Fibroblast of skin of left biceps (primary cell): ENCODE measurements at places on chromosomes 12 and 14.

GRCh38 chr12:93145086-93145485 is 216.0 kb upstream of the EEA1 start:
- no peak for DNase-seq

GRCh38 chr12:119012179-119012578 is 30.8 kb downstream of the SRRM4 start:
- no peak for DNase-seq

- no peak for DNase-seq
Measured at GRCh38 chr12:120223458-120224303, 22.8 kb upstream of the RPLP0 start.

DNA sequence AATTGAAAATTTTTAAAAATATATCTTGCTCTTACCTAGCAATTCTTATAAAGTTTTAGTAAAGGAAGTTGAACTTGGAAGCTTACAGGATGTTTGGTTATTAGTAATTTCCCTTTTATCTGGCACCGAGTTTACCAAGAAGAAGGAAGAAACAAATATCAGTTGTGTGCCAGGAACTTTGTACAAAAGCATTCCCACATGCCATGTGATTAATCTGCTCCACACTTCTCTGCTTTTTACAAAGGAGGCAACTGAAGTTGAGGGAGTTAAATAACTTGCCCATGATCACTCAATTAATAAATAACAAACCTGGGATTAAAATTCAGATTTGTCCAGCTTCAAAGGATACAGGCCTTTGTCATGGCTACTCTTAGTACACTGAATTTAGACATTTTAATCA is 122.5 kb upstream of the BCAT1 start:
- no peak for DNase-seq

DNA sequence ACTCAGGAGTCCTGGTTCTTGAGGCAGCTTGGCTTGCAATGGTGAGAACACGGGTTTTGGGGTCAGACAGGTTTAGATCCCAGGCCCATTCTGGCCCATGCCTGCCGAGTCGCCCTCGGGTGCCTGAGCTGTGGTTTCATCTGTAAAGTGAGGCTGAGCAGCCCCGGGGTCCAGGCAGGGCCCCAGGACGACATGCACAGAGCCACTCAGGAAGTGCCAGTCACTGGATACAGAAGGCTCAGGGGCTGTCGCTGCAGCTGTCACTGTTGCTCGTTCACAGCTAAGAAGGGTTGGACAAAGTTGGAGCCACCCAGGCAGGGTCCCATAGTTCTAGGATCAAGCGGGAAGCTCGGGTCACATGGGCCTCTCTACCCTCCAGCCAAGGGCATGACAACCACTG is 403.1 kb downstream of the BCL11B start:
- DNase-seq: no peak

- peak; percentile 35 for DNase-seq
Measured at GRCh38 chr14:65922142-65922541, 509.6 kb downstream of the FUT8 start.

GRCh38 chr12:12171991-12172511 is 94.8 kb downstream of the LRP6 start:
- DNase-seq: peak; percentile 46

GRCh38 chr12:92608151-92609091 is 94.4 kb upstream of the PLEKHG7 start:
- no peak for DNase-seq

DNA sequence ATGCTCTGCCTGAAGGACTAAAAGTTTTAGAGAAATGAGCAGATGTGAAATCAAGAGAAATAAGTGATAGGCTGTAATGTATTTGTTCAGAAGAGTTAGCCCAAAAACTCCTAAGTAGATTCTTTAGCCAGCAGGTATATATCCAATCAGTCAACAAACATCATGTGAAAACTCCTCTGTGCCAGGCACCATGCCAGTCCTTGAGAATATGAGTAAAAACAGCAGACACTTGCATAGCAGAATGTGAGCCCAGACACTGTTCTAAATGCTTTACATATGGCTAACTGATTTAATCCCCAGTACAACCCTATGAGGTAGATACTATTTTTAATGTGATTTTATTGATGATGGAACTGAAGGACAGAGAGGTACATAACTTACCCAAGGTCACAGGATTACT is 329.8 kb downstream of the PAWR start:
- no peak for DNase-seq

- DNase-seq: no peak
Measured at GRCh38 chr14:76502638-76503037, 126.7 kb downstream of the ESRRB start.

GRCh38 chr12:110314308-110314707 is 33.3 kb downstream of the ATP2A2 start:
- peak; percentile 66 for DNase-seq

DNA sequence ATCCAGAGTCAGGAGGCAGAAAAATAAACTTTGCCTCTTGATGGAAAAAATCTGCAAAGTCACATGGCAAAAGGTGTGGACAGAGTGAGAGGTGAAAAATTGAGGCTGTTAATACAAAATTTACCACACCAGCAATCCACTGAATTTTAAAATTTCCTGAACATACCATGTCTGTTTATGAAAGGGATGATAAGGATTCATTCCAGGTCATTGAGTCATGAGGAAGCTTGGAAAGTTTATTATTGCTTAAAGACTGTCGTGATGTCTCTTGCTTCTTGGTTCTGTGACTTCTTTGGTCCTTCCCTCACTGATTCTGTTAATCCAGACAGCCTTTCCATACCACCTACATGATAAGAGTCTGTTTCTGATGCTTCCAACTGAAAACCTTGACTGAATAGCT is 73.2 kb downstream of the TTC6 start:
- DNase-seq: no peak

- DNase-seq: peak; percentile 33
Measured at GRCh38 chr12:74449872-74450271, 87.8 kb upstream of the ATXN7L3B start.

DNA sequence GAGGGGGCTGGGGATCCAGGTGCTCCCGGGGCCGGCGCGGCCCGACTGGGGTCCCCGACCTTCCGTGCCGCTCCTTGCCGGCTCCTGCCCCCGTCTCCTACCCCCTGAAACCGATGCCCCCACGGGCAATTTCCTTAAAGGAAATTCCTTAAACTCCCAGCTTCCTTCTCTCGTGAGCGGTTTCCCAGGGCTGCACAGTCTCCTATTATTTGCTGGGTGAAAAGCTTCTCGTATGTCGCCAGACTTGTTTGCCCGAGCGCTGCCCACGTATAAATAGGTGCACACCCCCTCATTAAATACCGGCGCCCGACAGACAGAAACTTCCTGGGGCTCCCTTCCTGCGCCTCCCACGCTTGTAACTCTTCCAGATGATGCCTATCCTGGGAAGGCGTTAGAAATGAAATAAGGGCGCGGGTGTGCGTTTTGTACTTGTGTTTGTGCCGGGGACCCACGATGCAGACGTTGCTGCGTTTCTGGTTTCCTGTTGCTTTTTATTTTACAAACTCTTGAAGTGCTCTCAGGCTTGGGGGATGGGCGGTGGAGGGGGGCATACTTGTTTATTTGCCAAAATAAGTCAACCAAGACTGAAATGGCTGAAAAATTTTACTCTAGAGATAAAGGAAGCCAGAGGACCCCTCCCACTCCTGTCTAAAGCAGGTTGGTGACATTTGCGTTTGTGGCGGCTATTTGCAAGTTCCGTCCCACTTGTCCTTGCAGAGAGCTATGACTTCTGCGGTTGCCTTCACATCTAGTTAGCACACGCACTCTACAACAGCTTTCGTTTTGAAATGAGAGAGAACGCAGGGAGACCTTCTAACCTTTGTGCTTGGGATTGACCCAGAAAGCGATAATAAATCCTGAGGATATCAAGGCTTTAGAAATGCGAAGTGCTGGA is 1.0 kb downstream of the HIP1R start:
- DNase-seq: no peak

- no peak for DNase-seq
Measured at GRCh38 chr14:28695109-28695508, 71.5 kb upstream of the FOXG1 start.

DNA sequence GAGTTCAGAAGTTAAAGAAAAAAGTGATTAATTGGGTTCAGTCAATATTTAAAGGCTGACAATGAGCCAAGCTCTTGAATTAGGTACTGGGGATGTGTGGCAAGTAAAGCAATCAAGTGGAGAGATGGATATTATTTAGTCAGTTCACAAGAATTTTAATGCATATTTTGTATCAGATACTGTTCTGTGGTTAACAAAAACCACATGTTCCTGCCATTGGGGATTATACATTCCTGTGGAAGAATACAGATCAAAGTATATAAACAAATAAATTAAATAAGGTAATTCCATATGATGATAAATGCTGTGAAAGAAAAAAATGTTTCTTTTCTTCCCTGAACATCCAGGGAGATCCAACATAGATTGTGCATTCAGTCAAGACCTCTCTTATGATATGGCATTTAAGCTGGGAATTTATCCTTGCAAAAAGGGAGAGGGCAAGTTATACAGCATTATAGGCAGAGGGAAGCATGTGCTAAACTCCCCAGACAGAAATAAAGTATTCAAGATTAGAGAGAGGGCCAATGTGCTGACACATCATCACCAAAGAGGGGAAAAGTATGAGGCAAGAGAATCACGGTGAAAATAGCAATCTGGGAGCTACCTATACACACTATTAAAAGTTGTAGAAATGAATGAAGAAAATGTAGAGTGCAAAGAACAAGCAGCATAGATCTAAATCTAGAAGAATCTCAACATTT is 17.6 kb upstream of the A2M start:
- no peak for DNase-seq
